ENCODE measurements at places on chromosomes 7 and 10. TPM values are rescaled to one million over a fixed set of nuclear protein-coding genes. Genes with fewer than 3 reads are reported as not detected.

DNA sequence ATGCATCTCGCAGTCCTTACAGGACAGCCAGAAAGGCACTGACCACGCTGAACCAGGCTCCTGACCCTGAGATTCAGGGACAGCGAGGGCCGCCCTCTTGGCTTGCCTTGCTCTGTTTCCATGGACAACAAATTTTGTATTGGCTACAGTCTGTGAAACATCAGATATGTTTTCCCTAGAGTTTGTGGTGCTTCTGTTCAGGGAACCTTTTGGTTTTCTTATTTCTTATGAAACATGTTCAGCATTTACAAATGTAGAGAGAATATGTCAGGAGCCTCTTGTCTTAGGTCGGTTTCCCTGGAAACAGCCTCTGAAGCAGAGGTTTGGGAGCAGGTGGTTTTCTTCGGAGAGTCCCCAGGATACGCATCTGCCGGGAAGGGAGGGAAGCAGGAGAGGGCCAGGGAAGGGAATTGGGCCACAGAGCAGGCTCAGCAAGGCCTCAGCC, 260.1 kb downstream of the CCDC3 start:
- no peak for DNase-seq

- DNase-seq = no peak
These were observed 21.6 kb downstream of the PRPF18 start for GRCh38 chr10:13608246-13608853.

- DNase-seq = no peak
These were observed 12.0 kb downstream of the TBX20 start for GRCh38 chr7:35241884-35242283.

GRCh38 chr7:148579366-148579765, 11.2 kb upstream of the C7orf33 start:
- peak; percentile 47 for DNase-seq

CCNJ gene
- 3.6 TPM for total RNA-seq

TMEM270 gene
- not detected for total RNA-seq

GNGT1 gene
- total RNA-seq = not detected
